ENCODE measurements at places on chromosomes 4 and X.
A peak's percentile ranks its signal among the peaks of the same experiment; 100 is the strongest.

DNA sequence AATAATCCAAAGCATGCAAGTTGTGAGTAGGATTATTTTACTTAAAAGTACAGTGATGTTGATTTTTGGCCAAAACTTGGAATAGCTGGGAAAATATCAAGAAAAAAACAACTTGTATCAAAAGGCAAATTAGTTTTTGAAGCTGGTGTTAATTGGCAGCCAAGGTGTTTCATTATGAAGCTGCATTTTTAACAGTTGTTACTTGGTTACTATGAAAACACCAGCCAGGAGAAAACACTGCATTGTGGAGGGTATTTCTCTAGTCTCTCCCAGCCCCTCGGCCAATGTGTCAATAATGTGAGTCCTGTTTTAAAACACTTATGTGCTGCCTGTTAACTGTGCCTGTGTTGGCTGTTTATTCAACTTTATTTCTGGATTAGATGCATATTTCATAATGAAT is 733.4 kb downstream of the ADGRL3 start:
- DNase-seq = no peak

DNA sequence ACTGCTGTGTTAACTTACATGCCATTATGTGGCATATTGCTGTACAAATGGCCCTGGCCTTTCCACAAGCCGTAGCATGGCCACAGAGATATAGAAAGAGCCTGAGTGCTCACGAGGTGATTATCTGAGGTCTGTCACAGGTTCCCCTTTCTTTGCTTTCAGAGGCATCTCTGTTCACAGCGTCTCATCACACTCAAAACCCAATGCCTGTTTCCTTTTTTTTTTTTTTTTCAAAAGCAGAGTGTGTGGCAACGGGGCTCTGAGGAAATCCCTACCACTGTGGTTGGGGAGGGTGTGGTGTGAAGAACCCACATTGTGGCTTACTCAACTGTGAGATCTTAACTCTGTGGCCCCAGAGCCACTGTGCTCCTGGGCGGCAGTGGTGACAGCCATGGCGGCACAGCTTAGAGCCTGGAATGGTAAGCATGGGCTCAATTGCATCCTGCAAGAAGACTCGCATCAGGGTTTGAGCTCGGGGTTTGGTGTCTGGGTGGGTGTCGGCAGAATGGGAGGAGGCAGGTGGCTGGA is 30.8 kb downstream of the RTL5 start:
- DNase-seq = peak; percentile 55

DNA sequence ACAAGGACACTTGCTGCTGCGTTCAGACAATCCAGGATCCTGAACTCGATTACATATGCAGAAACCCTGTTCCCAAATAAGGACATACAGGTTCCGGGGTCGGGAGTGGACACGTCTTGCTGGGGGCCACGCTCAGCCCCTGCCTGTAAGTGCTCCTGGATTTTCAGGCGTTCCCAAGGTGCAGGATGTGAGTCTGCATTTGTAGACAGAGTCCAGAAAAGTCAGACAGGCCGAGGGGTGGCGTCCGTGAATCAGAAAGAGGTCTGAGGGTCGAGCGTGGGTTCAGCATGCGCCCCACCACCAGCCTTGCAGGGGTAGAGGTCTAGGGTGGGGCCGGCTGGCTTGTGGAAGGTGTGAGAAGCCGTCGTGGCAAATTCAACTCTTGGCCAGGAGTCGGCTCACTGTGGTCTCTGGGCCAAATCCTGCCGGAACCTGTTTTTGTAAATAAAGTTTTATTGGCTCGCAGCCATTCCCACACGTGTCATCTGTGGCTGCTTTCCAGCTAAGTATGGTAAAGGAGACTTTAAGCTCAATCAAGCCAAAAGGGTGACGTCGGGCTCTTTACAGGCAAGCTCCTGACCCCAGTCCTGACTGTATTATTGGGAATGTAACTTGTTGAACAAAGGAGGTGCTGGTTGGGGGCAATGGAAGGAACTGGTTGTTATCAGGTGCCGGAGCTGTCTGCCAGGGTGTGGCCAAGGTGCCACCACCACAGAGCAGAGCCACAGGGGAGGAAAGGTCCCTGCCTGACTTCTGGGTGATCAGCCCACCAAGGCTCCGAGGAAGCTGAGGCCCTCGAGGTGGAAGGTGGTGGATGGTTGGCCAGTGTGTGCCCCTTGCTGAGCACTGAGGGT is 7.4 kb downstream of the DOK7 start:
- DNase-seq = no peak

- DNase-seq = no peak
These were observed 218.5 kb downstream of the COL25A1 start for GRCh38 chr4:109083911-109084310.

DNA sequence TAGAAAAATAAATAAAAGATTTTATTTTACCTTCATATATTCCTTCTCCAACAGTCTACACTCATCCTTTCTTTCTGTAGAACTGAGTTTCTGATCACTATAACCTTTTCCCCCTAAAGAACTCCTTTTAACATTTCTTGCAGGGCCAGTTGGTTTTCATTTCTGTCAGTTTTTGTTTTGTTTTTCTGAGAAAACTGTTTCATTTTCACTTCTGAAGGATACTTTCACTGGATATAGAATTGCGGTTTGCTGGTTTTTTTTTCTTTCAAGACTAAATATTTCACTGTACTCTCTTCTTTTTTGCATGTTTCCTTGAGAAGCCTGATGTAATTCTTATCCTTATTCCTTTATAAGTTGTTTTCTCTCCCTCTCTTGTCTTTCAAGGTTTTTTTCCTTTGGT is 90.4 kb upstream of the EOLA2 start:
- no peak for DNase-seq

DNA sequence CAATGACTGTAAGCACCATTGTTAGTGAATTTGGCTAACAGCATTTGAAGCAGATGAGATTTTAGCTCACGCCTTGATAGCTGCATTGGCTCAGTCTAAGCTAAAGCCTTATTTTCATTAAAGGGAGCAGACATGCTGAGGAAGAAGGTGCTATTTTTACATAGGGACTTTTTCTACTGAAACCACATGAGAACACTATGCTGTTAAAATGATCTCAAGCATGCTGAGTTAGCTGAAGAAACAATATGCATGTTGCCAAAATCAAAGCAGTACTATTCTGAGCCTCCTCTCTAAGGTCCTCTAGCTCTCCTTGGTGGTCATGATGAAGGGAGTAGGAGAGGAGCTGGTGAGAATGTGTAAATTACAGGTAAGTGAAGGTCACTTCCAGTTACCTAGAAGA is 134.4 kb upstream of the JADE1 start:
- DNase-seq = no peak

GRCh38 chrX:13364230-13364857 is 44.5 kb upstream of the ATXN3L start:
- no peak for DNase-seq

DNA sequence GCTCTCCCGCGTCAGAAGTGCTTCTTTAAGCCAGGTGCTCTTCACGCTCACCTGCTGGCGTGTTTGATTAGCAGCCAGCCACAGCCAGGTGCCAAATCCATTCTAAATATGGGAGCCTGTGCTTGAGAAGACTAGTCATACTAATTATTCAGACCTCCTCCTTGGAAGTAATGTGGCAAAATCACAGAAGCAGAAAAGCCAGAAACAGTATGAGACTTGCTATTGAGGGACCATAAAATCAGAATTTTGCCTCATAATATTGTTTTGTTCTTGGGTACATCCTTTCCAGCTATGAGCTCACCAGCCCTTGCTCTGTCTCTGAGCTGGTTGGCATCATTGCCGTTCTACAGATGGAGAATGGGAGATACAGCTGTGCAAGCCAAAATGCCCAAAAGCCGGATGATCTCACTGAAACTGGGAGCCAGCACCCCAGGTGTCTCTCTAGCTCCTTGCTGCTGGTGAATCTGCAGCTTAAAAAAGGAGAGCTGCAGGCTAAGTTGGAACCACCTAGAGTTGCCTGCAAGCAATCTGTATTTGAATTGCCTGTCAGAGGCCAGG is 205.4 kb downstream of the SHROOM3 start:
- DNase-seq = no peak

DNA sequence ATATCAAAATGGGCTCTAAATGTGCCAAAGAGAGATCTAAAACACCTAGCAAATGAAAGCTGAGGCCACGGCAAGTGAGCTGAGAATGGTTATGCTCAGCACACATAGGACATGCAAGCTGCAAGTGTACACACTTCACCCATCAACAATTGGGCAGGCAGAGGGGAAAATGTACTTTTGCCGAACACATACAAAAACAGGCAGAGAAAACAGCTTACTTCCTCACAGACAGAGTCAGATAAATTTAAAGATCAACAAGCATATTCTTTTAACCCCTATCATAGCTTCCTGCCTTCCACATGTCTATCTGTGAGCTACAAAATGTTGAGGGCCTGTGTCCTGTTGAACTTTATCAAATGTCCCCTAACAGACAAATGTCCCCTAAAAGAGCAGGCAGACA is 60.3 kb downstream of the SH3KBP1 start:
- DNase-seq = no peak

DNA sequence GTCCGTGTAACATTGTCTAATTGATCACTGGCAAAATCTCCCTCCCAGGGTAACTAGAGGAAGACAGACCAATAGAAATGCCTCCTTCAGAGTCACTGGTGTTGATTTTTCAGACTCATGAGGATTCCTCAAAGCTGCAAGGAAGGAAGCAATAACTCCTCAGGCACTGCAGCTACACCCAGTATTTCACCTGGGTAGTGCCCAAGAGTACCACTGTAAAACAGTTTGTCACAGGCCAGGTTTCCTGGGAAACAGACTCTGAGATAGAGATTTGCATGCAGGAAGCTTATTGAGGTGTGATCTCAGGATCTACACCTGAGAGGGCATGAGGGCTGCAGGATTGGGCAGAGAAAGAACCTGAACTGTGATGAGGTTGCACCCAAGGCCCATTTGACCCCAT is 240.7 kb upstream of the ATP6AP2 start:
- no peak for DNase-seq

GRCh38 chrX:156001001-156001666 is 3.6 kb downstream of the IL9R start:
- DNase-seq = no peak

DNA sequence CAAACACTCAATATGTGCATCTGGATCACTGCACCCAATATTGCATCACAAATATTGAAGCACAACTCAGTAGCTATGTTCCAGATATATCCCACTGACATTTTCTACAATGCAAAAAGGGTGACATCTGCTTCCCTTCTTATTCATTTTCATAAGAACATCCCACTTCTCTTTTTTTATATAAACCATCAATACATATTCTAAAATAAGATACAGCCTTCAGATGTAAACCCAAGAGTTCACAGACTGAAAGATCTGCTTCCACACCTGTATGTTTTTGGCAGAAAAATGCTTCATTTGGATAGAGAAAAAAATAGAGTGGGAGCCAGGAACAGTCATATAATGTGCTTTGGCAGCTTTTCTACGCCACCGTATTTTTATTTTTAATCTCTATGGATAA is 815.6 kb upstream of the ADGRL3 start:
- no peak for DNase-seq

GRCh38 chr4:112519689-112520597 is 4.0 kb upstream of the NEUROG2 start:
- DNase-seq = no peak

All from stimulated activated CD8-positive, alpha-beta memory T cell treated with anti-CD3 and anti-CD28 coated beads, Interleukin-4, amount 100 ng/mL, for 4 hours (primary cell).